ENCODE measurements at places on chromosomes 6 and 20.

GRCh38 chr6:168884050-168884645, 369.5 kb downstream of the THBS2 start:
- DNase-seq = no peak

DNA sequence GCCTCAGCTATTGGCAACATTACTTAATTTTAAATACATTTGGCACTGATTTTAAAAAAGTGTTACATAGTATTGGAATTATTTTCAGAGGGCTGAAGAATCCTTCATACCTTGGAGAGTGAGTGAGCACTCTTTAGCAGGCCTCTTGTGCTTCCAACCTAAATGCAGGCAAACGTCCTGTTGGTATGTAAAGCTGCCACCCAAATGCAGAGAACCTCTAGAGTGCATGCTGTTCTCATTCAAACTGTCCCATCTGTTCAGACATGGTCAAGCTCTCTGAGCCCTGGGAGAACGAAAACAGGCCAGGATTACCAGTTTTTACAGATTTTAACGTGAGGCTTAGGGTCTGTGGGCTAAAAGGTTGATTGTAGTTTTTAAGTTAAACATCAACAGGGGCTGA, 378.0 kb upstream of the FLRT3 start:
- DNase-seq = no peak

- no peak for DNase-seq
These were observed 64.1 kb downstream of the PPP1R3G start for GRCh38 chr6:5149159-5149704.

DNA sequence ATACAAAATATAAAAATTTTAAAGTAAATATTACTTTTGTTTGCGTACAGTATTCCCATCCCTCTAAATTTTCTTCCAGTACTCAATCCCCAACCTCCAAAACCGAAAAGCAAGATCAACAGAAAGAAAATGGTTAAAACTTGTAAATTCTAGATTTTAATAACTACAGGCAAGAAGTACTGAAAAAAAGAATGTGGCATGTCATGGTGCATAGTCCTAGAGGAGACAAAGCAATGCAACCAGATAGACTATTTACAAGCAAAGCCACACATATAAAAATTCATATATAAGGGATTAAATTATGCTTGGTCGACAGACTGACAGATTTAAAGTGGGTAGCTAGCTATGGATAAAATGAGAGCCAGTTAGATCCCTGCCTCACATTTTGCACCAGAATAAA, 56.5 kb upstream of the HFE start:
- no peak for DNase-seq
